ENCODE measurements at places on chromosomes 13 and 19. TPM values are rescaled to one million over a fixed set of nuclear protein-coding genes. Genes with fewer than 3 reads are reported as not detected.

Gene SERPINE3
- 0.63 TPM for total RNA-seq

Gene MIR17HG
- total RNA-seq, result 39.8 TPM

Gene SYNGR4
- not detected for total RNA-seq

Gene PTH2
- not detected for total RNA-seq

Gene IGFL4
- 4.1 TPM for total RNA-seq

Gene TUBA3C
- total RNA-seq, result not detected

Gene KLK5
- not detected for total RNA-seq

Gene ZNF709
- total RNA-seq, result 32.6 TPM

Gene SIGLEC5
- not detected for total RNA-seq

Gene SOX1
- total RNA-seq, result 15.7 TPM

Gene NRTN
- total RNA-seq, result not detected

Gene KEAP1
- 38.5 TPM for total RNA-seq

Gene CEACAM19
- total RNA-seq, result 5.3 TPM

Measured in parietal lobe (tissue), 2 donors.